ENCODE measurements at places on chromosomes 13 and 19.

DNA sequence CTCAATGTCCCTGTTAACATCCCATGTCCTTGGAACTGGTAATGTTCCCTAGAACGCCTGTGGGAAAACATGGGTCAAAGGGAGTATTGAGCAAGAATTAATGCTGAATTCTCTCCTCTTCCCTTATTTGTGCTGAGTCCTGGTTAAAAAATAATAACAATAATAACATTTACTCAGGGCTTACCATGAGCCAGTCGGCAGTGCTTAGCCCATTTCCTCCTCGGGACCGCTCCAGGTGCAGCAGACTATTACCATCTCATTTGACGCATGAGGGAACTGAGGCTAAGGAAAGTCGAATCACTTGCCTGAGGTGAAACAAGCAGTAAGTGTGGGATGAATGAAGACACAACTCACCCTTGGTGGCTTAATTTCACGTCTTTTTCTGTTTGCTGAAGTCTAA lies 33.6 kb upstream of the SLC15A1 start:
- no peak overlapping the region for H3K4me3 ChIP-seq
- no peaks in the 10 kb centered on the region for H3K27me3 ChIP-seq
- DNase-seq = no peak
- H3K4me1 ChIP-seq = peaks cover 9% of the 10 kb centered on the region
- no peaks in the 10 kb centered on the region for H3K36me3 ChIP-seq

- no peaks in the 10 kb centered on the region for H3K36me3 ChIP-seq
- no peak overlapping the region for H3K4me3 ChIP-seq
- peaks cover 4% of the 10 kb centered on the region for H3K4me1 ChIP-seq
- H3K27ac ChIP-seq = no peak overlapping the region
These were observed 6.2 kb upstream of the PTBP1 start for GRCh38 chr19:791007-791566.

DNA sequence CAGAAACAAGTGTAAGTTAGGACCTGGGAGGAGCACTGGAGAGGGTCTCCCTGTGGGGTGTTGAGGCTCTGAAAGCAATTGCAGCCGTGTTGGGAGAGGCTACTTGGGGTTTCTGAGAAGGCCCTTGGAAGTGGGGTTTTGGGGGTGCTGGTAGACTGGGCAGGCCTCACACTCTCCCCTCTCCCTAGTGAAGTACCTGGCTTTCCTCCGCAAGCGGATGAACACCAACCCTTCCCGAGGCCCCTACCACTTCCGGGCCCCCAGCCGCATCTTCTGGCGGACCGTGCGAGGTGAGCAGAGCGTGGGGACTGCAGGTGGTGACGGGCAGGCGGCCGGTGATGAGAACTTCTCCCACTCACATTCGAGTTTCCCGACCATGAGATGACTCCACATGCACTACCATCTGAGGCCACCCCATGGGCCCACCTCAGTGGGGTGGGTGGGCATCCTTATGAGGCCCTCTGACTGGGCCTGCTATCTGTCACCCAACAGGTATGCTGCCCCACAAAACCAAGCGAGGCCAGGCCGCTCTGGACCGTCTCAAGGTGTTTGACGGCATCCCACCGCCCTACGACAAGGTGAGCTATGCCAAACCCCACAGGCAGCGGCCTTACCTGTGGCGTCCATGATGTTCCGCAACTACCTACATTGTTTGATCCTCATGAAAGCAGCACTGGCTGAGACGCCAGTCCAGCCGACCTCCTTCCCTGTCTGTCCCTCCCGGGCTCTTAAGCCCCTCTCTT lies 3.0 kb downstream of the RPL13A start:
- H3K36me3 ChIP-seq = peaks cover 56% of the 10 kb centered on the region
- H3K27ac ChIP-seq = peak overlapping the region; percentile 96

GRCh38 chr13:75372517-75372916 lies 109.5 kb downstream of the TBC1D4 start:
- no peaks in the 10 kb centered on the region for H3K4me1 ChIP-seq
- peaks cover 5% of the 10 kb centered on the region for H3K27me3 ChIP-seq
- H3K27ac ChIP-seq = no peak overlapping the region
- no peak overlapping the region for H3K4me3 ChIP-seq
- peak; percentile 7 for DNase-seq
- H3K36me3 ChIP-seq = no peaks in the 10 kb centered on the region

DNA sequence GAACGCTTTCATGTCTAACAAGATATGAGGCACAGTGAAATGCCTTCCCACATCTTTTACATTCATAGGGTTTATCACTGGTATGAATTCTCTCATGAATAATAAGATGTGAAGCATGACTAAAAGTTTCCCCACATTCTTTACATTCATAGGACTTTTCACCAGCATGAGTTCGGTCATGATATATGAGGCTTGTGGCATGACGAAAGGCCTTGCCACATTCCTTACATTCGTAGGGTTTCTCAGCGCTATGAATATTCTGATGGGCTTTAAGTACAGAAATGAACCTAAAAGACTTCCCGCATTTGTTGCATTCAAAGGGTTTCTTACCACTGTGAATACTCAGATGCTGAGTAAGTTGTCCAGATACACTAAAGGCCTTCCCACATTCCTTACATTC lies 21.3 kb downstream of the ZNF607 start:
- H3K4me1 ChIP-seq = 0 out of 2 replicates have a peak, but pooled peaks cover under 1% of the 10 kb centered on the region
- no peaks in the 10 kb centered on the region for H3K27me3 ChIP-seq
- H3K36me3 ChIP-seq = peaks cover 48% of the 10 kb centered on the region

DNA sequence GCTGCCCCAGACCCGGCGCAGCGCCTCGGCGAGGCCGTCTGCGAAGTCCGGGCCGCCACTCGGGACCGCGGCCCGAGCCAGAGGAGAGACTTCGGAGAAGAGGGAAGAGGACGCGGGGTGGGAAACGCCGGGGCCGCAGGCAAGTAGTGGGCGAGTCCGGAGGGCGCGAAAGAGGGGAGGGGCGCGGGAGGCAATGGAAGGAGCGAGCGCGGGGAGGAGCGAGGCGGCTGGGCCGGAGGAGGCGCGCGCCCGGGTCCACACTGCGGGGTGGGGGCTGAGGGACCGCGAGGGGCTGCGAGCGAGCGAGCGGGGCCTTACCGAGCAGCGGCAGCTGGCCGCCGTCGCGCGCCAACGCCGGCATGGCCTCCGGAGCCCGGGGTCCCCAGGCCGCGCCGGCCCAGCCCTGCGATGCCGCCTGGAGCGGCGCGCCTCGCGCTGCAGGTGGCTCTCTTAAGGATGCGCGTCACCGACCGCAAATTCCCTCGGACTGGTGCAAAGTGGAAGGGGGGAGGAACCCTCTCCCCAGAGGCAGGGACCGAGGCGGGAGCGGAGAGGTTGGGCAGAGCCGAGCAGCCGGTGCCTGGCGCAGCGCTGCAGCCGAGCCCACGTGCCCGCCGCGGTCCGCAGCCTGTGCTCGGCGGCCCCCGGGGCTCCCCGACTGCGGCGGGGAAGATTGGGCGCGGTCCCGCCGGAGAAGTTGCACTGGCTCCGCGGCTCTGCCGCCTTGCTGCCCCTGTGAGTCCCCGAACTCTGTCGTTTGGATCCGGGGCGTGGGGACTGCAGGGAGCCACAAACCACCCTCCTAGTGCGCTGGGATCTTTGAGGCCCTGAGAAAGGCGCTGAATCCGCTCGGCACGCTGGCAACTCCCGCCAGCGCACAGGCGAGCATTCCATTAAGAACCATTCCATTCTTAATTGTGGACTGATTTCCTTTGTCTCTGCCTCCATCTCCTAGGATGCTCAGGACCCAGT lies at the start of gene FLT3:
FLT3 (minus strand) TSS at position 427 of the 972 bp plus-strand sequence; CDS start at position 361, 66 bp downstream.
- peak within 1 kb of the TSS; percentile 51 for H3K4me3 ChIP-seq
- DNase-seq = peak; percentile 85
- no peaks in the 10 kb centered on the region for H3K36me3 ChIP-seq
- peaks cover 21% of the 10 kb centered on the region for H3K4me1 ChIP-seq

GRCh38 chr13:68170961-68171360 lies 940.8 kb upstream of the PCDH9 start:
- no peak for DNase-seq
- no peak overlapping the region for H3K27ac ChIP-seq
- H3K4me1 ChIP-seq = no peaks in the 10 kb centered on the region
- no peak overlapping the region for H3K4me3 ChIP-seq
- no peaks in the 10 kb centered on the region for H3K36me3 ChIP-seq

- H3K27me3 ChIP-seq = no peaks in the 10 kb centered on the region
- DNase-seq = peak; percentile 36
- H3K27ac ChIP-seq = no peak overlapping the region
These were observed 9.8 kb downstream of the PPP1R15A start for GRCh38 chr19:48881741-48882657.

DNA sequence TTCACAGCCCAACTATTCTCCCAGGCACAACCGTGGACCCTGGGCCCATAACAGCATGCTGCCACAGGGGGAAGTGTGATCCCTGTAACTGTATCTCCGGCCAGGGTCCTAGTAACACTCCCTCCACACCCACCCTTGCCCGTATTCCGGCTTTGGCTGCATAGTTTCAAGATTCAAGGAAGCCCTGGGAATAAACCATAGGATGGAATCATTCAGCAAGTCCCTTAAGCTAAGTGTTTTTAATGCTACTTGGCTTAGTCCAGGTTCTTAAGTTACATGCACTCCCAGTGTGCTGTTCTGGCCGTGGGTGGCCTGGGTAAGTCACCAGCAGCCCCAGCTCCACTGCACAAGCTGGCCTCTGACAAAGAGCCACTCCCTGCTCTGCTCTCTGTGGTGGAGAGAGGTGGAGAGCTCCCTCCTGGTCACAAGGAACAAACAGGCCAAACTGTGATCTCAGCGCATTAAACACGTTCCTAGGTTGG lies 532.4 kb upstream of the SGCG start:
- no peak overlapping the region for H3K4me3 ChIP-seq
- DNase-seq = no peak
- no peaks in the 10 kb centered on the region for H3K36me3 ChIP-seq
- H3K27ac ChIP-seq = no peak overlapping the region
- no peaks in the 10 kb centered on the region for H3K4me1 ChIP-seq

DNA sequence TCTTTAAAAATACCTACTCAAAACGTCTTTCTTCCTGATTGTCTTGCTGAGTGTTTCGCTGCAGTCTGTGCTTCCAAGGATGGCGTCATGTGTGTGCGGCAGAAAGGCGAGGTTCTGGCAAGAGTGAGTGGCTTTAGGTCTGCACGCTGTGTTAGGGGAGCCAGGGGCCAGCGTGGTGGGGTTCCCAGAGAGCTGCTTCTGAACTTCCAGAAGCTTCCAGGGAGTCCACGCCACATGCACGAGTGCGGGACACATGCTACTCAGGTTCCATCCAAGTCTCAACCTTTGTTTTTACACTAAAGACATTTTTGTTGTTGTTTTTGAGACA lies 67.9 kb downstream of the ATP11A start:
- no peaks in the 10 kb centered on the region for H3K27me3 ChIP-seq
- H3K4me1 ChIP-seq = peaks cover 23% of the 10 kb centered on the region
- no peak for DNase-seq

GRCh38 chr13:98240135-98240534 lies 63.1 kb upstream of the RNF113B start:
- H3K27me3 ChIP-seq = peaks cover 6% of the 10 kb centered on the region
- no peak for DNase-seq
- no peaks in the 10 kb centered on the region for H3K4me1 ChIP-seq
- no peak overlapping the region for H3K4me3 ChIP-seq

- H3K4me1 ChIP-seq = peaks cover 33% of the 10 kb centered on the region
- H3K36me3 ChIP-seq = peaks cover 13% of the 10 kb centered on the region
- H3K27me3 ChIP-seq = no peaks in the 10 kb centered on the region
- peak overlapping the region; percentile 76 for H3K27ac ChIP-seq
- peak overlapping the region; percentile 87 for H3K4me3 ChIP-seq
These were observed 698 bp downstream of the BLOC1S3 start for GRCh38 chr19:45179072-45179891.

- no peak overlapping the region for H3K27ac ChIP-seq
- H3K27me3 ChIP-seq = no peaks in the 10 kb centered on the region
- peaks cover 93% of the 10 kb centered on the region for H3K36me3 ChIP-seq
- H3K4me3 ChIP-seq = no peak overlapping the region
- H3K4me1 ChIP-seq = no peaks in the 10 kb centered on the region
These were observed 23.7 kb downstream of the TPP2 start for GRCh38 chr13:102620516-102620915.

DNA sequence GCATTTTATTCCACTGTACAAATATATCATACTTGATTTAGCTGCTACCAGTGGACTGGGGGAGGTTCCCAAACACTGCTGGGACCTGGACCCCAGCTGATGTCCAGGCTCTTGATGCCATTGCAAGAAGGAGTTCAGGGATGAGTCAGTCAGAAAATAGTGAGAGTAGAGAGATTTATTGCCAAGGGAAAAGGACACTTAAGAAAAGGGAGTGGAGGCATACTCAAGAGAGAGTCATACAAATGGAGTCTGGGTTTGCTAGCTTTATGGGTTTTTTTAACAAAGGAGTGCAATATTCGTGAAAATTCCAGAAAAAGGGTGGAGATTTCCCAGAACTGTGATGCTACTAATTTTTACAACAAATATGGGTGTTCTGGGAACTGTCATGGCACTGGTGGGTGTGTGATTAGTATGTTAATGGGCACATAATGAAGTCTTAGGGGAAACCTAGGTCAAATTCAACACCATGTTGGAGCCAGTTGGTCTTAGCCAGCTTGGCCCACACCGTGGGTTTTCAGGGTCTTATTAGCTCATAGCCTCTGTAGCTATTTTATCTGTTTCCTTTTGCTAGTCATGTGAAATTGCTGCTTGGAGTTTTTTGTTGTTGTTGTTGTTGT lies 36.2 kb downstream of the GPC6 start:
- no peak overlapping the region for H3K27ac ChIP-seq
- H3K27me3 ChIP-seq = no peaks in the 10 kb centered on the region
- H3K36me3 ChIP-seq = no peaks in the 10 kb centered on the region
- no peak for DNase-seq

DNA sequence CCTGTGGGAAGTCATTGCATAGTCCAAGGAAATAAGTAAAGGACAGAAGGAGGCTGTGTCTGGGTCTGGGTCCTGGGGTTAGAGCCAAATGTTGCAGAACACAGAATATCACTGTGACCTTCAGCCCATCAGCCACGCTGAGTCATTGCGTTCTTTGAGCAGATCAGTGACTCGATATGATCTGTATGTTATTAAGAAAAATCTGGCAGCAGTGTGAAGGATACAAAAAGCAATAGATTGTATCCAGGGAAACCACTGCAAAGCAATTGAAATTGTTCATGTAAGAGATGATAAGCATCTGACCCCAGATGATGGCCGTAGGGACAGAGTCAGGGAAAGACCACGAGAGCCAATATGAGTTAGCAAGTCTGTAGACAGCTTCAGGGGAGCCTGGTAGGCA lies 1575.1 kb upstream of the SLC10A2 start:
- H3K27me3 ChIP-seq = no peaks in the 10 kb centered on the region
- H3K27ac ChIP-seq = no peak overlapping the region
- H3K36me3 ChIP-seq = no peaks in the 10 kb centered on the region

DNA sequence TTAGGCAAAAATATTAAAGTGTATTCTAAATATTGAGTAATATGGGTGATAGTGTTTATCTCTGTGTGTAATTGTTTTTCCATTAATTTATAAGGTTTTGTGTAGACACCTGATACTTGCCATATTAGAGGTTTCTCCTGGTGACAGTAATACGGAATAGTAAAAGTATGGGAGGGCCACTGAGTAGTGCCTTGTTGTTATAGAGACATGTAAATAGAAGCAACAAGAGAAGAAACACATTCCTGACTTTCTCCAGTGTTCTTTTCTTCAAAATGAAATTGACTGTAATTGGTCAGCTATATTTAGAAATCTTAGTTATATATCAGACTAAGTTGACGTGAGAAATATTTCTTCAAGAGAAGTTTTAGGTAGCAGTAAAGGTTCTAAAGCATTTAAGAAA lies 18.5 kb downstream of the RNASEH2B start:
- no peak overlapping the region for H3K4me3 ChIP-seq
- no peaks in the 10 kb centered on the region for H3K27me3 ChIP-seq
- H3K4me1 ChIP-seq = peaks cover 22% of the 10 kb centered on the region
- DNase-seq = no peak

Data from DND-41 (cell line).